Left forelimb (tissue), 1 donor: ENCODE measurements at places on chromosomes 6 and 20.

DNA sequence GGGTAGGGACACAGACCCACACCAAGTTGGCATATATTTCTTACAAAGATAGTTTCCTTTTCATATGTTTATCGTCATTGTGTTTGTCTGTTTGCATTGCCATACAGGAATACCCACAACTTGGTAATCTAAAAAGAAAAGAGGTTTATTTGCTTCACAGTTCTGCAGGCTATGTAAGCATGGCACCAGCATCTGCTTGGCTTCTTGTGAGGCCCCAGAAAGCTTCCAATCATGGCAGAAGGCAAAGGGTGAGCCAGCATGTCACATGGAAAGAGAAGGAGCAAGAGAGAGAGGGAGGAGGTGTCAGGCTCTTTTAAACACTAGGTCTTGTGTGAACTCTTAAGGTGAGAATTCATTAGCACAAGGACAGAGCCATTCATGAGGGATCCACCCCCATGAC, 52.5 kb downstream of the CCN2 start:
- no peak for DNase-seq

DNA sequence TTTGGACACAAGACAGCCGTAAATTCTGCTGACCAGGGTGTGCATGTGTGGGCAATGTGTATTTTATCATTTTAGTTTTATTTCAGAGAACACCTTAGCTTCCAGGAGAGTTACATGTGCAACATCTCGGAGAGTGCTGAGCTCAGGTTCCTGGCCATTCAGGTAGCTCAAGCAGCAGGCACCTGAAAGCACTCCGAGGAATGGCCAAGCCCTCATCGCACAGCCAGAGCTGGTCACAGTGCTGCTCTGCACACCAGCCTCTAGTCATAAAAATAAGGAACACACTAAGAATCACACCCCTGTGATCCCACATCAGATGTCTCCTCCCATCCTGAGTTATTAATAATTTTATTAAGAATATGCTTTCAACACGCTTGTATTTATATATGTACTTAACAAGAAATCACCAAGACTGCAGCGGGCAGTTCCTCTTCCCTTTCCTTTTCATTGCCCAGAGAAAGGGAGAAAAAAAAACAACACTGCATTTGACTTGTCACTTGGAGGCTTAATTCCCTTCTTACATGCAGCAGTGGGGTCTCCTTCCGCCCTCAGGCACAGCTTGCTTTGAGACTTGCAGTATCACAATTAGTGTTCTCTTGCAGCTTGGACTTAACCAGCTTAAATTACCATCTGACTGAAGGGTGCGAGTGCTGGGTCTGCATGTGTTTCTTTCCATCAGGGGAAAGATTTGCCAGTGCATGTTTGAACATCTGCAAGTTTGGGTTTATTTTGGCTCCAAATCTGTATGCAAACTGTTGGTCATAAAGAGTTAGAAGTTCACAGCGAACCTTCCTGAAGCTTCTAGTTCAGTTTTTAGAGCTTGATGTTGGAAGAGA, 36.0 kb upstream of the IRF4 start:
- no peak for DNase-seq

GRCh38 chr20:3162080-3162611, 2.5 kb upstream of the FASTKD5 start:
- DNase-seq: no peak

DNA sequence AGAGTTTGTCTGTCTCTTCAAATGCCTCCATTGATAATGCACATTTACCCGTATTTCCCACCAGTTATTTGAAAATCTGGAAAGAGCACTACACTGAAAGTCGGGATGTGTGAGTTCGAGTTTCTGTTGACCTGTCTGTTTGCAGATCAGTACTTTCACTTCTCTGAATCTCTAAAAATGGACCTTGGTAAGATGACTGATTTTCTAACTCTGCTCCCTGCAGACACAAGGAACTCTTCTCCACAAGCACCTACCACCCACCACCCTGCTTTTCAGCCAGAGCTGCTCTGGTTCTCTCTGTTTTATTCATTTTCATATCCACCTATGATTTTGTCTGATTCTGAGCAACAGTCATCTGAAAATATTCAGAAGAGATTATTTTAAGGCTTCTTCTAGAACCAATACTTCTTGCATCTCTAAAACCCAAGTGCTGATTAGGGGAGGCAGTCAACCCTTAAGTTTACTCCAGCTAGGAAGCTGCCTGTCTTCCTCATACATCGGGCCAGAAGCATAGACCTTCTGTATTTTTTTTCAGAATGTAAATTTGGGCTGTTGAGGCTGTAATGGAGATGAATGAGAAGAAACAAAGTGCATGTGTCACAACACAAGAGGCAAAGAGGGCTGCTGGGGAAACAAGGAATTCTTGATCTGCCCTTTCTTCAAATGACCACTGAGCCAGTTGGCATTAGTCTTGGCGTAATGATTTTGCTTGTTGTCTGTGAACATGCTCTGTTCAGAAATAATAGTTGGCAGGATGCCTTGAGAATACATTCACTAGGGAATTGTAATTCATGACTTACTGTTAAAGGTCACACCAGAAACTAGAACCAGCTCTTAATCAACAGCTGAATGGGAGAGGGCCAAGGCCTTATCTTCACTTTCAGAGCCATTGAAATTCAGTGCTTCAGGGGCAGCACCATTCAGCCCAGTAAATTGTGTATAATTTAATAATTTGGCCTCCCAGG, 85.4 kb upstream of the MYLIP start:
- no peak for DNase-seq

- DNase-seq: no peak
Observed at GRCh38 chr6:52739134-52739533, 24.1 kb downstream of the GSTA2 start.

- DNase-seq: no peak
Observed at GRCh38 chr6:33288141-33288920, 708 bp downstream of the WDR46 start.

- DNase-seq: no peak
Observed at GRCh38 chr20:38723848-38724625, at the start of gene SLC32A1. Gene SLC32A1 (plus strand): TSS chr20:38724486. CDS start chr20:38724725, 239 bp downstream.

DNA sequence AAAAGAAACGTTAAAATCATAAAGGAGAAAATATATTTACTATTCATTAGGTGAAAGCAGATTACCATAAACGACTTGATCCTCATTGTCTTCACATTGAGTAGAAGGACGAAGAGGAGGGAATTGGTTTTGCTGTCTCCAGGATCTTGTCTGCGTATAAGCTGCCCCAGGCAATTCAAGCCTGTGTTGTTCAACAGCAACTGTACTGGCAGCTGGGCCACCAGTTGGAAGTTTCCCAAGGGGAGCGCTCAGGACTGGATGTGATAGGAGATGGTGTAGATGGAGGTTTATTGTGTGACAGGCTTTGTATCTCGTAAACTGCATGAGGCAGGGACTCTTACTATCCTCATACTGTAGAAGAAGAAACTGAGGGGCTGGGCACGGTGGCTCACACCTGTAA, 3.9 kb upstream of the FANCE start:
- DNase-seq: no peak

DNA sequence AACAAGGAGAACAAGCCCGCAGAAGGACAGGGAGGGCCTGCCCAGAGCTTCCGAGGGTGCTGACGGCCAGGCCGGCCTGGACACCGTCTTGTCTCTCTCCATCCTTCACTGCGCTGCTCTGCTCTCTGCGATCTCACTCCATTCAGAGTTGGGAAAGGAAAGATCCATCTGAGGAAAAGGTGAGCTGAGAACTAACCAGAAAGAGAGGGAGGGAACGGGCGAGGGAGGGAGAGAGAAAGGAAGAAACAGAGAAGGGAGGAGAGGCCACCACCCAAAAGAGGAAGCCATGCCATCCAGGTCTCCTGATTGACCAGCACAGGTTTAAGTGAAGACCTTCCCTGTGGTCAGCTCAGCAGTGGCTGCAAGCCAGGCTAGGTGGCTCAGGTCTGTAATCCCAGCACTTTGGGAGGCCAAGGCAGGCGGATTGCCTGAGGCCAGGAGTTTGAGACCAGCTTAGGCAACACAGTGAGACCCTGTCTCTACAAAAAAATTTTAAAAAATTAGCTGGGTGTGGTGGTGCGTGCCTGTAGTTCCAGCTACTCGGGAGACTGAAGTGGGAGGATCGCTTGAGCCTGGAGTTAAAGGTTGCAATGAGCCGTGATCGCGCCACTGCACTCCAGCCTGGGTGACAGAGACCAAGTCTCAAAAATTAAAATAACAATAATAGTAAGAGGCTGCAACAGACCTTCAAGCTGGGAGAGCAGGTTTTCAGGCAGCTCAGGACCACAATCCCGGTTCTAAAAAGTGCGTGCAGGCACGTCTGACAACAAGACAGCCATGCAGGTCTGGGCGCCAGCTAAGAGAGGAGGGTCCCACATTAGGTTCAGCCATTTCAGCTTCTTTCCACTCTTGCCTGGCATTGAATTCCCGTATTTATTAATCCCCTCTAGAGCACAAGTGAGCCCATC, 34.2 kb upstream of the DLGAP4 start:
- no peak for DNase-seq

- DNase-seq: no peak
Observed at GRCh38 chr6:36547646-36548400, 544 bp upstream of the STK38 start.

DNA sequence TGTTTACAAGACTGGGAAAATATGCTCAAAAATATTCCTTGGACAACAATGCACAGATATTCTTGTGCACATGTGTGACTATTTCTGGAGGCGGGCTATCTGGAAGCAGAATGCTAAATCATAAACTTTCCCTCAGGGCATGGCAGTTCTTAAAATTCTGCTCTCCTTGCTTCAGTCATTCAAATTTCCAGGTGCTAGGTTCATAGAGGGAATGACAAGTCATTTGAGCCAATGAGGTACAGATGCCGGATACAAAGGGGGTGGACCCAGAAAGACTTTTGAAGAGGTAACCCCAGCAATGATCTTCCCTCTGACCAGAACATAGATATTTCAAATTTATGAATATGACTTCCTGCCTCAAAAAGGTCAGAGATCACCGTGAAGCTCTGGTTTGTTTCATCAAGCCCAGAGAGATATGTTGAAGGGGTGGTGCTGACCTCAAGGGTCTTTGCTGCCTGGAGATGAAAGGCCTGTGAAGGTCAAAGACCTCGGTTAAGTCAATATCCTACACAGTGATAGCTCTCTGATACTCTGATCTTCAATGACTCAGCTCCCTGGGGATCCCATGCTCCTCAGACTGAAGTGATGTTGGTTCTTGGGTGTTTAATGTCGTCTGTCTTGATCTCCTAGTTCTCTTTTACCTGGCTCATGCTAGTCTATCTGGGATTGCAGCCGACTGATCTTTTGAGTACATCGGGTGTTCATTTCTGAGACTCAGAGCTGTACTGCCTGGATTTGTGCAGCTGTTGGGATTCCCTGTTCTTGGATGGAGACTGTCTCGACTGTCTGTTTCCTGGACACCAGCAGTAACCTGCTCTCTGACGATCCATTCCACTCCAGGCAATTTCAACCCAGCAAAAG, 47.5 kb upstream of the TSHZ2 start:
- no peak for DNase-seq

GRCh38 chr6:44297063-44298038, 15.8 kb downstream of the AARS2 start:
- DNase-seq: no peak

- DNase-seq: no peak
Observed at GRCh38 chr6:109713097-109713496, 22.0 kb downstream of the FIG4 start.

DNA sequence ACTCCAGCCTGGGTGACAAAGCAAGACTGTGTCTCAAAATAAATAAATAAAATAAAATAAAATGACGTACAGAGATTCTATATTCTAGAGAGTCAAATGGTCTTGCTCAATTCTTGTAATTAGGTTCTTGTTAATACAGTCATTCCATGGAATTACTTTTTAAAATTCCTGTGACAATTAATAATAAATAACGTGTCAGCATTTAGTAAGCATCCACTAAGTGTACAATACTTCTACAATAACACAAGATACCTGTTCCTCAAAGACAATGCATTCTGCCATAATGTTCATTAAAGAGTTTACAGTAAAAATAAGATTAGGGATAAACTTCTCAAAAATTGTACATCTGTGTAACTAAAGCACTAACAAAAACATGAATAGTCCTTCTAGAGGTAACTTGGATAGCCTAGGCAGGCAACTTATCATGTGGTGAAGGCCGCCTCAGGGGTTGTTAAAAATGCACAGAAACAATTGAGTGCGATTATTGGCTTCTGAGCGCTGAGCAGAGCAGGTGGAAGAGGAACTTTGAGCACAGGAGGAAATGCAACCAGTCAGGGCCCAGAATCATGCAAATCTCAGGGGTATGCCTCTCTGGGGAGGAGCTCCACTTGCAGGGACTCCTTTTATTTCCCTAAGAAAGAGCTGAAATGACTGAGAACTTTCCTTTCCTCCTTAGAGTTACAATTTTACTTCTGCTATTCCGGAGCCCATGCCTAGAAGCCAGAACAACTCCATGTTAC, 37.1 kb downstream of the QRSL1 start:
- DNase-seq: no peak

DNA sequence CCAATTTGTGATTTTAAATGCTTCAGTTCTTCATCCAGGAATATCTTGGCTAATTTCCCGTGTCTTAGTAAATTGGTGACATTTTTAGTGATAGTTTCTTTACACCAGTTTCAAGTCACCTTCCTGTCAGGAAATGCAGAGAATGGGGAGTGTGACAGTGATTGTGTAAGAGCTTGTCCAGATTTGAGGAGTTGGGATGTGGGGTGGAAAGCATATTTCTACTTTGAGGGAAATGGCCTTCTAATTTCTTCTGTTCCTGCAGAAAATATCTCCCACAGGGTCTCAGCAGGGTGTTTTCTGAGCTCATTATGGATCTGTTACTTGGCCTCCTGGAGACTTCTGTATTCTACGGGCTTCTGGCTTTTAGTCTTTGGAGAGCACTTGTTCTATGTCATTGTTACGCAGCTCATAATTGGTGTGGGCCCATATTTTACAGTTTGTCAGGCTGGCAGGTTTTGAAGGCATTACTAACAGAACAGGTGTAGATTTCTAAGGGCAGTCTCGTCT, 65.6 kb downstream of the TMEM200A start:
- DNase-seq: no peak

GRCh38 chr6:143732536-143732935, 54.8 kb downstream of the PHACTR2 start:
- DNase-seq: no peak

DNA sequence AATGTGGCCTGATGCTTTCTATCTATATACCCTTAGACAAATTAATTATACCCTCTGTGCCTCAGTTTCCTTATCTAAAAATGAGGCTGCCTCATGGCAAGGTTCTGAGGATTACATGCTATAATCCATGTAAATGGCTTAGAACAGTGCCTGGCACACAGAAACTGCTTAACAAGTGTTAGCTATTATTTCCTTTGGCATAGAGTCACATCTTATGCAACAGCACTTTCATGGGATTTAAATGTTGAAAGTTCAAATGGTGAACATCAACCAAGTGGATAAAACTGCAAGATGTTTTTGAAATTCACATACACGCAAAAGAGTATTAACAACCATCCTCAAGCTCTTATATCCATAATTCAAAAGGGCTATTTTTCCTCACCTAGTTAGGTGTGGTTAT, 202.8 kb upstream of the JAG1 start:
- DNase-seq: no peak

- no peak for DNase-seq
Observed at GRCh38 chr20:63442100-63442493, 30.4 kb downstream of the KCNQ2 start.
